ENCODE measurements at places on chromosomes 12 and 14.

GRCh38 chr12:44875417-44875953 lies 630 bp downstream of the NELL2 start:
- DNase-seq, result no peak

GRCh38 chr12:121802485-121802842 lies 1.3 kb upstream of the SETD1B start:
- no peak for DNase-seq

DNA sequence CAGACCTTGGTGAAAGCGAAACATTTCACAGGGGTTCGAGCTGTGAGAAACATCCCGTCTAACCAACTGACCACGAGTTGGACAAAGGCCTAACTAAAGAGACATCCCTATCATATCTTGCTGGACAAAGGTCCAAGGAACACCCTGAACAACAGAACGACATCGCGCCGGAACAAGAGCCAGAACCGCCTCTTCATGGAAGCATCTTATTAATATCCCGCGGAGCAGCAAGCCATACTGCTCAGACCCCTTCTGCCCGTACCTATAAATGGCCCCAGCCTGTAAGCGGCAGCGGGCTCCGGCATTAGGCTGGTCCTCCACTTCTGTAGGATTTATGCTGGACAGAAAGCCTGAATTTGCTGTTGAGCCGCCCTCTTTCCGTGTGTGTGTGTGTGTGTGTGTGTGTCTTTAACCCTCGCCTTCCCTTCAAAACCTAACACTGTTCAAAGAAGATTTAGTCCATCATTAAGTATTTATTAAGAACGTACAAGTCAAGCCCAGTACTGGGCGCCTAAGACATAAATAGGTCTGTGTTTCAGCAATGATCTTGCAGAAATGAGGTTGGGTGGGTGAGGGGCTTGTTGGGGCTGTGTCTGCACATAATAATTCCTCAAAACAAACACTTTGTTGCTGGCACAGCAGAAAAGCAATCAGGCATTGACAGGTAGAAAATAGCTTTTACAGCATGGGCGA lies 1.9 kb downstream of the SLC6A15 start:
- DNase-seq, result no peak

GRCh38 chr14:80172375-80173051 lies 38.8 kb downstream of the DIO2 start:
- DNase-seq, result no peak

- no peak for DNase-seq
These were observed 301.2 kb downstream of the DIO2 start for GRCh38 chr14:79910086-79910485.

- peak; percentile 56 for DNase-seq
These were observed 8.0 kb downstream of the SCNN1A start for GRCh38 chr12:6367065-6367968.

- no peak for DNase-seq
These were observed 439.0 kb downstream of the NRXN3 start for GRCh38 chr14:78608998-78609787.

DNA sequence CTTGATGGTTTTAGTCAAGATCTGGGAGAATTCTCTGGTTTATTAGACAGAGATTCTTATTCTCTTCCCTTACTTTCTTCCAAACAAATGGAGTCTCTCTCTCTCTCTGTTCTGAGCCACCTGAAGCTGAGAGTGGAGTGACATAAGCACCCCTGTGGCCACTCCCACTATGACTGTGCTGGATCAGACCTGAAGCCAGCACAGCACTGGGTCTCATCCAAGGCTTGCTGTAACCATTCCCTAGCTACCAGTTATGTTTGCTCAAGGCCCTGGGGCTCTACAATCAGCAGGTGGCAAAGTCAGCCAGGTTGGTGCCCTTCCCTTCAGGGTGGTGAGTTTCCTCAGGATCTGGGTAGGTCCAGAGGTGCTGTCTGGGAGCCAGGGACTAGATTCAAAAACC lies 568.5 kb downstream of the AACS start:
- no peak for DNase-seq

DNA sequence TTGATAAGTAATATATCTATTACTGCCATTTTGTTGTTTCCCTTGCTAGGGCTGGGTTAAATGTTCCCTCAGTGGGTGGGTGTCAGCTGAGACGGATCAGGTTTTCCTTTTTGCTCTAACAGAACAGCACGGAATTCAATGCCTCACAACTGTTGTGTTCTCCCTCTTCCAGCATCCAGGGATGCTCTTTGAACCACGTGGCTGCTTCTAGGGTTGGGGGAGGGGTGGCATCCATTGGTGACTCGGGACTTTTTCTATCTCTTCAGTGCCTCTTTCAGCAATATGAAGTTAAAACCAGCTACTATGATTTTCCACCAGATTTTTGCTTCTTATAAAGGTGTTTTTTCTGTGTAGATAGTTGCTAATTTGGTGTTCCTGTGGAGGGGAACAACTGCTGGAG lies 884.9 kb upstream of the FOXG1 start:
- DNase-seq, result no peak

DNA sequence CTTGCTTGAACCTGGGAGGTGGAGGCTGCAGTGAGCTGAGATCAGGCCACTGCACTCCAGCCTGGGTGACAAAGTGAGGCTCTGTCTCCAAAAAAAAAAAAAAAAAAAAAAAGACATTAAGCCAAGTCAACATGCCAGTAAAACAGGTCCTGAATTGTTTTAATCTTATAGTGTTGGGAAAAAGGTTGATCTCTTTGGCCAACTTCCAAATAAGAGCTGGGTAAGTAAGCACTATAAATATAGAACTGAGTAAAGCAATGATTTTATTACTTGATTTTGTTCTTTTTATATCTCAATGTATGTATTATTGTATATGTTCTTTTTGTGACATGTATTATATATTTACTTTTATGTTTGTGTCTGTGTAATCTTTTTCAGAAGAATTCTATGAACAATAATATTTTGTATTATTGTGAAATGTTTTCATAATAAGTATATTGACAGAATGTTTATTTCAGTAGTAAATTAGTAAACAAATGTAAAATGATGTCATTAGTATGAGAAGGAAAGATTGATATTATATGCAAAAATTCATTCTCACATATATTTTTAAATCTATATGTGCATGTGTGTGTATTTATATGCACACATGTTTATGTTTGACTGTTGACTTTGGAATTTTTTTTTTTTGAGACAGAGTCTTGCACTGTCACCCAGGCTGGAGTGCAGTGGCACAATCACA lies 9.6 kb upstream of the AKAP6 start:
- no peak for DNase-seq

DNA sequence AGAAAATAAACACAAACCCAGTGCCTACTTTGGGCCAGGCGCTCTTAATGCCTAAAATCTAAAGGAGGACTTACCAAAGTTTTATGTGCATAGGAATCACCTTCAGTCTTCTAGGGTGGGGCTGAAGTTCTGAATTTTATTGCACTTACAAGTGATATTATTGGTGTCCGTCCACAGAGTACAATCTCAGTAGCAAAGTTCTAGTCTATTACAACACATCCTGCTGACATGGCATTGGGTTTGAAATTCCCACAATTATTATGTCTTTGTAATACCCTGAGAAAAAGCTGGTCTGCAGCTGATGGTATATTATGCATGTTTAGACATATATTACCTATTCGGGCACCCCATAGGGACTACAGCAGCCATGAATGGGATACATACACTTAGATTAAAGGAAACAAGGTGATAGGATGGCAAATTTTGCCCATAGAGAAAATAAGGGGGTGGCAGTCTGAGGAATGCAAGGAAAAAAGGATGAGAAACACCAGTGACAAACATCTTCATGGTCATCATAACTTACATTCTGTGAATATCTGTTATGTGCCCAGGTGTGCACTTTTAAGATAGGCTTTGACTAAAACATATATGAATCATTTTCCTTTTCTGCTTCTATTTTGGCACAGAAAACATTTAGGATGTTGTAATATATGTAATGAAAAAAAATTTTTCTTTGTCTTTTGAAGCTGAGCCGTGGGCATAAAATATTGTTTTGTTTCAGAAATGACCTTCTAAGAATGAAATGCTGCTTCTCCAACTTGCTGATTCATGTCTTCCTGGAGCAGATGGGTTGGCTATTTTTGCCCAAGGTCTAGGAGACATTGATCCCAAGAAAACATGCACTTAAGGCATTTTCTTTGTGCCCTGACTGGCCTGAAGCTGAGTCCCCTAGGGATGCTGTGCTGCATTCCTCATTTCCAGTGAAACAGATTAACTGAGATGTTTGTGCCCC lies 27.2 kb upstream of the ALG10 start:
- no peak for DNase-seq

DNA sequence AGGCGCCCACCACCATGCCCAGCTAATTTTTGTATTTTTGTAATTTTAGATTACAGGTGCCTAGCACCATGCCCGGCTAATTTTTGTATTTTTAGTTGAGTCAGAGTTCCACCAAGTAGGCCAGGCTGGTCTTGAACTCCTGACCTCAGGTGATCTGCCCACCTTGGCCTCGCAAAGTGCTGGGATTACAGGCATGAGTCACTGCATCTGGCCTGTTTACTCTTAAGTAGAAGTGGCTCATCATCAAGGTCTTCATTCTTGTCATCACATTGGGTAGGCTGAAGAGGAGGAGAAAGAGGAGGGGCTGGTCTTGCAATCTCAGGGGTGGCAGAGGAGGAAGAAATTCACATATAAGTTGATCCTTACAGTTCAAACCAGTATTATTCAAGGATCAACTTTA lies 152.4 kb upstream of the ATP2B1 start:
- no peak for DNase-seq

DNA sequence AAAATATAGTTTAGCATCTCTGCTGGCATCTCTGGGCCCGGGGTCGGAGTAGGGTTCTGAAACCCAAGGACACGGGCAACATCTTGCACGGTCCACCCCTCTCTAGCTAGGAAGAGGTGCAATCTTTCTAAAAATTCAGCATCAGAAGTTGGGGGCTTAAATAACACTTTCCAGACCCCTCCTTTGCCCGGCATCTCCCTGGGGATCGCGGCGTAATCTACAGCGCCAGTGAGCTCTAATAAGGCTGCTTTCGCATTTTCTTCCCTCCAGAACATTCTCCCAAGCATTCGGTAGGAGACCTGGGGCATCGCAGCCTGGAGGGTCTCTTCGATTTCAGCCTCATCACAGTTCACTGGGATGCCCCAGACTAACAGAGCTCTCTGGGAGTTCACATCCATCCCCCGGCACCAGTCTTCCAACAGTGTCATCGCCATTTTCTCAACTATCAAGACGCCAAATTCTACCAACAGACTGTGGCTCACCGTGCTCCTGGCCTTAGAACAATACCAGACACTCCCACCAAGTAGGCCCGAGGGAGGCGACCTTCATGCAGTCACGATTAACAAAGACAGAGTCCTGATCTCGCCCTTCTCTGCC lies 880 bp downstream of the PNMA1 start:
- no peak for DNase-seq

GRCh38 chr14:95320078-95320895 lies 579 bp upstream of the CLMN start:
- no peak for DNase-seq

GRCh38 chr14:56088941-56089340 lies 29.3 kb upstream of the PELI2 start:
- no peak for DNase-seq

DNA sequence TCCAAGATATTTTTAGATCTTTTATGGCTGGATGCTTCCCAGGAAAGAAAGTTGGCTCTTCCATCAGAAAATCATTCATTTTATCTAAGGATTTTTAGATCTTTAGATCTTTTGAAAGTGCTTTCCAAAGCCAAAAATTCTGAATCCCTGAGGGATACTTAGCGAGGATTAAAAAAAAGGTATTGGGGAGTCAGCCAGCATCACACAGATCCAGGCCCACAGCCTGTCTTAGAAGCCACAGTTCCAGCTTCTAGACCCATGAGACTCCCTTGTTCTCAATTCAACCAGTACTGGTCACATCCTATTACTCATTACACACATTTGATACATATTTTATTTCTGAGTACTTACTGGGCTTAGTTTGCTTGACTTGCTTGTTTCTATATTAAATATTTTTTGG lies 49.9 kb downstream of the TSPAN8 start:
- no peak for DNase-seq

DNA sequence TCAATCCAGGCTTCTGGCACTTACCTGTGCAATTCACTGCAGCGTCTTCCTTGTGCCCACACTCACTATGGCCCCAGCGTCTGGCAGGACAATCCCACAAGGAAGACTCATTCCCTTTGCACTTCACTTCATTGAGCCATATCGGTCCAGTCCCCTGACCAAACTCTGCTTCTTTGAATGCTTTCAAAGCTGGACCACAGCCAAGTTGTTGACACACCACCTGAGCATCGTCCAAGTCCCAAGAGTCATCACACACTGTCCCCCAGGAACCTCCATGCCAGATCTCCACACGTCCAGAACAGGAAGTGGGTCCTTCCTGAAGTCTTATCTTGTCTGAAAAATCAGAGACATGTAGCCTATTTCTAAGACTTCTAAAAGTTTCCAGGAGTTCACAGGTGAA lies 20.2 kb downstream of the CD163 start:
- DNase-seq, result no peak

GRCh38 chr14:103721334-103722120 lies 5.9 kb downstream of the ZFYVE21 start:
- no peak for DNase-seq

GRCh38 chr14:43790681-43791080 lies 716.4 kb downstream of the FSCB start:
- DNase-seq, result no peak

GRCh38 chr12:95633049-95633731 lies 81.9 kb upstream of the USP44 start:
- DNase-seq, result no peak

- no peak for DNase-seq
These were observed 21.2 kb upstream of the GARIN2 start for GRCh38 chr14:67168110-67168441.

DNA sequence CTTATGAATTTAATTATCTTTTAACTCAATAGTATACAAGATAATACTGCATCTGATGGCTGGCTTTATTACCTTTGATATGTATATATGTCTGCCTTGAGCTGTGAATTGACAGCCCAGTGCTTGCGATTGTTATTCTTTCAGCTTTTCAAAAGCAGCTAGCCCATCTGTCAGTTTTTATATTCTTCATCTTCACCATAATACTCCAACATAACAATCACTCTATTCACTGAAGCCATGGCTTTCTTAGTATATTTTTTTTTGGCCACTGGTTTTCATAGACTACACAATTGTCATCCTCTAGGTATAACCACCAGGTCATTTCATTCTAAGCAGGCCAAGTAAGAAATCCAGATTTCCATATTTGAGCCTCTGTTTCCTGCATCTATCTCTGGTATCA lies 1026.1 kb downstream of the FSCB start:
- DNase-seq, result no peak

DNA sequence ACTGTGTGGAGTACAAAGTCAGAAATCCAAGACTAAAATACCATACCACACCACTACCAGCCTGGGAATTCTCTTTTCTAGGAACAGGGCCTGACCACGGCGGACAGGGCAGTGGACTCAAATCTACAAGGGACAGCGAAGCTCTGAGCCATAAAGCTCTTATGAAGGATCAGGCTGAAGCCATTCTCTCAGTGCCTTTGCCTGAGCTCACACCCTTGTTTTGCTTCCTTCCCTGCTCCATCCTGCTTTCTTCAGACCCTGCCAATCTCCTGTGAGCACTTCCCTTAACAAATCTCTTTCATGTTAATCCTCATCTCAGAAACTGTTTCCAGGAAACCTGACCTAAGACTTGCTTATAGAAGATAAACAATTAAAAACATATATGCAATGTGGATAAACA lies 398.5 kb downstream of the MDGA2 start:
- DNase-seq, result no peak

GRCh38 chr14:50734950-50735695 lies 67.0 kb upstream of the SAV1 start:
- DNase-seq, result no peak

GRCh38 chr12:121795034-121795968 lies 1.8 kb upstream of the RHOF start:
- DNase-seq, result no peak

All from CMK (cell line).